Central memory CD8-positive, alpha-beta T cell (primary cell): ENCODE measurements at places on chromosomes 12 and 14.
A peak's percentile ranks its signal among the peaks of the same experiment; 100 is the strongest.

- no peak for DNase-seq
These were observed 13.8 kb downstream of the CHST11 start for GRCh38 chr12:104470521-104470920.

DNA sequence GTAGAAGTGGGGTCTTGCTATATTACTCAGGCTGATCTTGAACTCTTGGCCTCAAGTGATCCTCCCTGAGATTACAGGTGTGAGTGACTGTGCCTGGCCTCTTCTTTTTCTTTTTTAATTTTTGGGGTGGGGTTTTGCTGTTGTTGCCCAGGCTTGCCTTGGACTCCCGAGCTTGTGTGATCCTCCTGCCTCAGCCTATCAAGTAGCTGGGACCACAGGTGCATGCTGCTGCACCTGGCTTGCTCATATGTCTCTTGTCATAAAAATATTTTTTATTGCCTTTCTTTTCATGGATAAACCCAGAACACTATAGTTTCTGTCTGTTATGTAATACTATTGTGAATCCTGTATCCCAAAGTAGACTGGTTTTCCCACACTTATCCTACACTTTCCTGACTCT is 26.0 kb downstream of the SCYL2 start:
- no peak for DNase-seq

- no peak for DNase-seq
These were observed 115.2 kb downstream of the KSR2 start for GRCh38 chr12:117853600-117853999.

DNA sequence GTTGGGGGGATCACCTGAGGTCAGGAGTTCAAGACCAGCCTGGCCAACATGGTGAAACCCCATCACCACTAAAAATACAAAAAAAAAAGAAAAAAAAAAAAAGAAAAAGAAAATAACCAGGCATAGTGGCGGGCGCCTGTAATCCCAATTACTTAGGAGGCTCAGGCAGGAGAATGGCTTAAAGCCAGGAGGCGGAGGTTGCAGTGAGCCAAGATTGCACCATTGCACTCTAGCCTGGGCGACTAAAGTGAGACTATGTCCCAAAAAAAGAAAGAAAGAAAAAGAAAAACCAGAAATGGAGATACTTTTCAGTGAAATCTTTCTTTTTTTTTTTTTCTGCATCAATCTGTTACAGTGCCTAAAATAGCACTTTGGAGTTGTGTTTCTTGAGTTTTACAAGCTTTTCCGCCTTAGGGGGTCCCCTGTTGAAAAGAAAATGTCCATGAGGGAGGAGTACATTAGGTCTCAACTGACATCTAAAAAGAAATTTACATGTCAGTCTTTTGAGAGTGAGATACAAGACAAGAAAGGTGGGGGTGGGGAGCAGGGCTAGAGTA is 82.9 kb upstream of the VASH1 start:
- no peak for DNase-seq

- peak; percentile 42 for DNase-seq
These were observed 22.0 kb upstream of the NUDT14 start for GRCh38 chr14:105203057-105203531.

DNA sequence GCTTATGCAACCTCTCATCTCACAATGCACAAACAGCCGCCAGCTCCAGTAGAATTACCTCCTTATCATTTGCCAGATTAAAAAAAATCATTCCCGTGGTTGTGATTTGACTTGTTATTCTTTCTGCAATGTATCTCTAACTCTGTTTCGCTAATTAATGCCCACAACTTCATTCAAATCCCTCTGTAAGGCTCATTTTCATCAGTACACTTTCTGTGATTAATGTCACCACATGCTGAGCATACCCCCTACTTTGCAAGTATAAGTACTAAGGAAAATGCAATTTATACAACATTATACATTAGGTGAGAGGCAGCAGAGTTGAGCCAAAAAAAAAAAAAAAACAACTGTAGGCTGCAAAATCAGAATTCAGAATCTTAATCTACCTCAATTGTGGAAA is 166.0 kb downstream of the FSCB start:
- no peak for DNase-seq

GRCh38 chr14:105181549-105182295 is 610 bp upstream of the NUDT14 start:
- no peak for DNase-seq

DNA sequence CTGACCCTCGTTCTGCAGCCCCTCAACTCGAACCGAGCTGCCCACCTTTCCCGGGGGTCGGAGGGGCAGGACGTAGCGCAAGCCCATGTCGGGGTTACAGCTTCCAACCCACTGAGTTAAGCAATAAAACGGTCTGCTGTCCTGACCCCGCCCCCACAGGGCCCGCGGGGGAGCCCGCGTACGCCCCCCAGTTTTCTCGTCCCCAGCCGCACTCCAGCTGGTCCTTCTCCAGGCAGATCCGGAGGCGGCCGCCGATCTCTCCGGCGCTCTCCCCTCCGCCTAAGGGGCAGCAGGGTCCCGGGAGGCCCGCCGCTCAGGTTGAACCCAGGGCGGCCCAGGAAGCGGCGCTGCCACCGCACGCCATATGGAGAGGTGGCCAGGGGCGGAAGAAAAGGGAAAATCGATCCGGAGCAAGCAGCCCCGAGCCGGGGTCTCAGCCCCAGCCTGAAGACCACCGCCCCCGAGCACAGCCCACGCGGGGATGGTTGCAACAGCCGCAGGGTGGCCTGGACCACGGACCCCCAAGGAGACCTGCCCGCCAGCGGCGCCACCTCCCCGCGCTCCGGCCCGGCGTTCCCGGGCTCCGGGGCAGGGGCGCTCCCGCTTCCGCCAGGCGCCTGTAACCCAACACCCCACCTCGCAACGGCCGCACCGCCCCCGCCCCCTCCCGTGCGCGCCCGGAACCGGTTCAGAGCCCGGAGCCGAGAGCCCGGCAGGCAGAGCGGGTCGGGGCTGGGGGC is 760 bp downstream of the ACTN1 start:
- no peak for DNase-seq

GRCh38 chr12:118061873-118062843 is 1.2 kb upstream of the WSB2 start:
- no peak for DNase-seq

GRCh38 chr14:96748362-96748761 is 48.8 kb upstream of the VRK1 start:
- DNase-seq, result no peak

- no peak for DNase-seq
These were observed at the start of gene GMPR2 for GRCh38 chr14:24232645-24233537. GMPR2 (plus strand) TSS chr14:24232929; CDS start chr14:24233254, 325 bp downstream.

- DNase-seq, result no peak
These were observed 87.8 kb downstream of the RIC8B start for GRCh38 chr12:106861984-106862916.

DNA sequence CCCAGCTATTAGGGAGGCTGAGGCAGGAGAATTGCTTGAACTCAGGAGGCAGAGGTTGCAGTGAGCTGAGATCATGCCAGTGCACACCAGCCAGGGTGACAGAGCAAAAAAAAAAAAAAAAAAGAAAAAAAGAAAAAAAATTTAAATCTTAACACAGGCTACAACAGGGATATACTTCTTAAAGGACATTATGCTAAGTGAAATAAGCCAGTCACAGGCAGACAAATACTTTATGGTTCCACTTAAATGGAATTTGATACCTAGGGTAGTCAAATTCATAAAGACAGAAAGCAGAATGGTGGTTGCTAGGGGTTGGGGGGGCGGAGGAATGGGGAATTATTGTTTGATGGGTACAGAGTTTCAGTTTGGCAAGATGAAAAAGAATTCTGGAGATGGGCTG is 14.8 kb upstream of the PPTC7 start:
- DNase-seq, result no peak

GRCh38 chr12:22059976-22060647 is 14.1 kb downstream of the CMAS start:
- no peak for DNase-seq

DNA sequence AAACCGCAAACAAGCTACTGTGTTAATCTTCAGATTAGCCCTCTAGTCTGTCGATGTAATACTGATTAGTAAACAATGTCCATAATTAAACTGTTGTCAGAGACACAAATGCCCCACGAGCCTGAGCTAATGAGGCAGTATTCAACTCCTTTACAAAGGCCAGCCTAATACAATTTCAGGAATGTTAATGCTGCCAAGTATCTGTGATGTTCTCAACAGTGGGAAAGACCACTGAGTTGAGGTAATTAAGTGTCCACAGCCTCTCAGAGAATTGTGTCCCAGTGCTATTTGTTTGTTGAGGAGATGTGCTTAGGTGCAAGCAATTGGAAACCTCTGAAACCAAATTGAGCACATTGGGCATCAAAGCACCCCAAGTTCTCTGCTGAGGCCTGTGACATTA is 139.4 kb upstream of the CDKN3 start:
- DNase-seq, result no peak

DNA sequence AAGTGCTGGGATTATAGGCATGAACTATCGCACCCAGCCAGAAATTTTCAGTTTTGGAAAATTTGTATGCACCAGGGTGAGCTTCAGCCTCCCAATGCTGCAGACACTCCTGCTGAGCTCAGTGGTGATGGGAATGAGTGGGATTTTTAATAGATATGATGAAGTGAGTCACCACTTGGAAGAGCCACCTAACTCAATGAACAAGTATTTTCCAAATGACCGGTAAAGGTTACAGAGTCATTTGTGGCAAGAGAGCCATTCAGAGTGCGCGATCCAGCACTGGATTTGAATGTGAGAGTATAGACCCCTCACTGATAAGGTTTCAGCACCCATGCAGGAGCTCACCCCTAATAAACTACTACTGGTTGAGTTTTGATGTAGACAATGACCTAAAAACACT is 100.7 kb downstream of the PPP2R5C start:
- no peak for DNase-seq

DNA sequence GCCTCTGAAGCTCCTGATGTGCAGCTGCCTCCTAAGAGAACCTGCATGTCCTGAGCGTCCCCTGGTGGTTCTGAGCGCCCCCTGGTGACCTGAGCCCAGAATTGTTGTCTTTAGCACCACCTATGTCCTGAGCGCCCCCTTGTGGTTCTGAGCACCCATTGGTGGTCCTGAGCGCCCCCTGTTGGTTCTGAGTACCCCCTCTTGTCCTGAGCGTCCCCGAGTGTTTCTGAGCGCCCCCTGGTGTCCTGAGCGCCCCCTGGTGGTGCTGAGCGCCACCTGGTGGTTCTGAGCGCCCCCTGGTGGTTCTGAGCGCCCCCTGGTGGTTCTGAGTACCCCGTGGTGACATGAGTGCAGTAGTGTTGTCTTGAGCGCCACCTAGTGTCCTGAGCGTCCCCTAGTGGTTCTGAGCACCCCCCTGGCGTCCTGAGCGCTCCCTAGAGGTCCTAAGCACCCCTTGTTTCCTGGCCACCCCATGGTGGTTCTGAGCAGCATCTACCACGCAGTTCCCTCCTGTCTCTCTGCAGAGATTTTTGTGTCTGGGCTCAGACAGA is 782.5 kb downstream of the TMEM121 start:
- peak; percentile 48 for DNase-seq

DNA sequence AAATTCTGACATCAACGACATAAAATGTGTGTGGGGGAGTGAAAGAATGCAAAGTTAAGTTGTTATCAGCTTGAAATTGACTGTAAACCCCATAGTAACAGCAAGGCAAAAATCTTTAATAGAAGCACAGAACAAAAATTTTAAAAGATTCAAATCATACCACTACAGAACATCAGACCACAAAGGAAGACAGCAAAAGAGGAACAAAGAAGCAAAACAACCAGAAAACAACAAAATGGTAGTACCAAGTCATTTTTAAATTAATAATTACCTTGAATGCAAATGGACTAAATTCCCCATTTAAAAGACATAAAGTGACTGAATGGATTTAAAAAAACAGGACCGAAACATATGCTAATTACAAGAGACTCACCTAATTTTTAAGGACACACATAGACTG is 31.3 kb downstream of the A2M start:
- DNase-seq, result no peak

DNA sequence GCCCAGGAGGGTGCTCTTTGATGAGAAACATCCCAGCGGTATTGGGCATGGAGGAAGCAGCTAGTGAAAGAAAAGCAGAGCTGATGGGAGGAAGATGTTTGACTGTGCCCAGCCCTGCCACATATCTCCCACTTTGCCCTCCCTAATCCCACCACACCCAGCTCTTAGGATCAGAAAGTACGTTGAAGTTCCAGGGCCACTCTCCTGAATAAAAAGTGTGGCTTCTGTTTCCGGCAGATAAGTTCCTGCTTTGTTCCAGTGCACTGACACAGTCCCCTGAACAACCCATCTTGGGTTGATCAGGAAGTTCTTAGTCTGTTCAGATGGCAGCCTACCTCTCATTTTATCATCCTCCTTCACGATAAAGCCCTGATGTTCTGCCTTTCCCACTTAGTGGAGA is 16.5 kb downstream of the TPCN1 start:
- no peak for DNase-seq

- DNase-seq, result no peak
These were observed 47.7 kb downstream of the CYP46A1 start for GRCh38 chr14:99731547-99732435.

DNA sequence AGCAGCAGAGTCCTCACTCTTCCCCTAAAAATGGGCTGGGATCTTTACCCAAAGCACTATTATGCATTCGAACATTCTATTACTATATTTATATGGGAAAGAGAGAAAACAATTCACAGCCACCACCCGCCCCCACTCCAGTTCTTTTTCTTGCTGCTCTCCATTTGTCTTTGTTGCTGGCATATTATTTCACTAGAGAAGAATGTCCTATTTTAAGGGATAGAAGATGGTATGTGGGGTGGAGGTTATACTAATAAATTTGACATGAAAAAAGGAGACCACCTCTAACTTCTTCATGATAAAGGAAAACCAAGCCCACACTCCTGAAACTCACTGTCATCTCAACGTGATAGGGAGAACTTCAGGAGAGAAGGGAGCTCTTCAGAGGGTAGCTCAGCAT is 28.5 kb upstream of the NTF3 start:
- DNase-seq, result no peak

DNA sequence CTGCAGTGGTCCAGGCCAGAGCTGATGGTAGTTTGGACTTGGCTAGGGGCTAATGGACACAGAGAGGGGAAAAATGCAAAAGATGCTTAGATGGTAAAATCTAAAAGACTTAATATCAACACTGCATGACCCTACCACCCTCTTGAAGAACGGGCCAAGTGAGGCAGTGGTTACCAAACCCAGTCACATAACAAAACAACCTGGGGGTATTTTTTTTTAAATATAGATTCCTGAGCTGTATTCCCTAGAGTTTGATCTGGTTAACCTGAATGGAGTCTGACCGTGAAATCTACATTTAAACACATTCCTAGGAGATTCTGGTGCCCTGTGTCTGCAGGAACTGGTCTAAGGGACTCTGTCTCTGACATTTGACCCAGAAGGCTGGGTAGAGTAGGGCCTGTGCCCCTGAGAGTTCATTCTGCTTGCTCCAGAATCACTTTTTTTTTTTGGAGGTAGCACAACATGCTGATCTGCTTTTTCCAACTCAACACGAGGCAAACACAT is 15.7 kb downstream of the ABHD4 start:
- DNase-seq, result no peak
